ENCODE measurements at places on chromosomes 2 and 18.
A peak's percentile ranks its signal among the peaks of the same experiment; 100 is the strongest.

DNA sequence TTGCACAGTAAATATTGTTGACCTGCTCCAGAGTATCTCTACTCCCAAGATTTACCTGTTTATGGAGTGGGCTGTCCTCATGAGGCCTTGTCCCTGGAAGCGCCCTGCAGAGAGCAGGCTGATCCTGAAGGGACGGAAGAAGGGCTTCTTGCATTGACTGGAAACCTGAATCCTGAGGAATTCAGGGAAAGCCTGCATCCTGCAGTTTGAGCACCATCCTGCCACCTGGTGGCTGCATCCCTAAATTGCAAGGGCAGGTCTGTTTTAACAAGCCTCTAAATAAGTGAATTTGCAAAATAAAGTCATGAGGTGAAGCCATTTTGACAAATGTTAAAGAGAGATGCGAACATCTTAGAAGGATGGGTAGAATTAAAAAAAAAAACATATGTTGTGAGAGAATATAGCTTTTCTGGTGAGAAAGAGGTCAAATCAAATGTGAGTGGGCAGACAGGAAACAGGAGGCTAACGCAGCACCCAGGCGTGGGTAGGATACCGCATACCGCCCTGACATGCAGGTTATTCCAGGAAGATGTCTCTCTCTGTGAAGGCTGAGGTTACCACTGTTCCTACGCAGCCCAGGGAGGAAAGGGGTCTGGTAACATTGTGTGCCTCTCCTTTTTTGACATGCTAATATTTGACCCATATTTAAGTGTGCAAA lies 754.9 kb downstream of the RNF144A start:
- peak; percentile 63 for DNase-seq

GRCh38 chr2:236871500-236872001 lies 214.1 kb upstream of the COPS8 start:
- no peak for DNase-seq

GRCh38 chr2:162111958-162112850 lies 38.2 kb upstream of the DPP4 start:
- DNase-seq: no peak

- DNase-seq: no peak
Observed at GRCh38 chr2:166695154-166695553, 193.1 kb upstream of the XIRP2 start.

- no peak for DNase-seq
Observed at GRCh38 chr18:7415081-7415894, 151.8 kb upstream of the PTPRM start.

All from stimulated activated CD8-positive, alpha-beta memory T cell treated with anti-CD3 and anti-CD28 coated beads, Interleukin-15, amount 100 ng/mL, for 48 hours (primary cell).